ENCODE measurements at places on chromosomes 6 and 20. TPM values are rescaled to one million over a fixed set of nuclear protein-coding genes. Genes with fewer than 3 reads are reported as not detected.

GRCh38 chr20:29443819-29444218 lies 1813.6 kb upstream of the DEFB115 start:
- DNase-seq, result no peak

The ECT2L gene
- polyA plus RNA-seq, result not detected

The GPX5 gene
- not detected for polyA plus RNA-seq

GRCh38 chr6:43033496-43034189 lies 12.2 kb downstream of the RRP36 start:
- no peak for DNase-seq

DNA sequence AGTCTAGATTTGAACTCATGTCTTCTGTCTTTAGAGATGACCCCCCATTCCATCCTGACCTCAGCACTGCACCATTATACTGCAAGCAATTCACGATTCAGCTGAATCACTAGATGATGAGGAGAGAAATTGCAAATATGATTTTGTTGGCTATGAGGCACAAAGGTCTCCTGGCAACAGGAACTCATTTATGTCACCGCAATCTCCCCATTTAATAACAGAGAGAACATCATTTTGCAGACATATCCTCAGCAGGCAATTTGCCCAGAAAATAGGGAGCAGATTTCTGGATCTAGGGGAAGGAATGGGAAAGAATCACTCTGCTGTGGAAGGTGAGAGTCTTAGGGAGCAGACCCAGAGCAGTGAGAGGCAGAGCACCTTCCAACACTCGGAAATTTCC lies 303.0 kb downstream of the PAX1 start:
- no peak for DNase-seq

GRCh38 chr20:1378735-1379125 lies 14.1 kb downstream of the FKBP1A start:
- DNase-seq, result no peak

DNA sequence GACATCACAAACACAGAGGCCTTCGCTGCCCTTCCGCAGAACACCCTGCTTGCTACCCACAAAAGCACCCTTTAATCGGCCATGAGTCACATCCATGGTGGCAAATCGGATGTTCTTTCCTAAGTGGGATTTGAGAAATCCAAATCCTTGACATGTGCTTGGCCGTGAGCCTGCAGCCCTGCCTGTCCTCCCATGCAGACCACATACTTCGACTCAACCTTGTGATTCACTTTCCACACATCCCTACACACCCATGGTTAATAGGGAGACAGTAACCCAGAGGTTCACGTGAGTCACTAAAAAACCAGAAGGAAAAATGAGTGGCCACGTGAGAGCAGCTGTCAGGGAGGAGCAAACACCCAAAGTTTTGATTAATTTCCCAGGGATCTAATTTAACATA lies 19.4 kb downstream of the RAMACL start:
- DNase-seq, result no peak

GRCh38 chr6:127177923-127178231 lies 59.4 kb downstream of the RSPO3 start:
- DNase-seq, result no peak

DNA sequence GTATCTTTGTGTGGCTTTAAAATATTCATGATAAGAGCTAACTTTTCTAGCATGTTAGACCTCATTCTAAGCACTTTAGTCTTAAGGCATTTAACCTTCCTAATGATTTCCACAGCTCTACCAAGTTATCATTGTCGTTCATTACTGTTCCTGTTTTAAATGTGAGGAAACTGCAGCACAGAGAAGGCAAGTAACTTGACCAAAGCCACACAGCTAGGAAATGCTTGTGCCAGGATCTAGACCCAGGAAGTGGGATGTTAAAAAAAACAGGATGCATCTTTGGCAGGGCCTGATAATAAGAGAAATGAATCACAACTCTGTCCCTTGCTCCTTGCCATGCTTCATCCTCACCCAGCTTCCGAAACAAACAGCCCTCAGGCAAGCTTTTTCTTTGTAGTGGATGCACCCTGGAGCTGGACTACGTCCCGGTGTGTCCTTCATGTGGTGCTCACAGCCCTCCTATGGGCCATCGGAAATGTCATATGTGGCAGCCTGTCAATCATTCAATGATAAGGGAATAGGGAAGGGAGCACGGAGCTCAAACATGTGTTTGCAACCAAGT lies 196.9 kb upstream of the RREB1 start:
- DNase-seq, result no peak

DNA sequence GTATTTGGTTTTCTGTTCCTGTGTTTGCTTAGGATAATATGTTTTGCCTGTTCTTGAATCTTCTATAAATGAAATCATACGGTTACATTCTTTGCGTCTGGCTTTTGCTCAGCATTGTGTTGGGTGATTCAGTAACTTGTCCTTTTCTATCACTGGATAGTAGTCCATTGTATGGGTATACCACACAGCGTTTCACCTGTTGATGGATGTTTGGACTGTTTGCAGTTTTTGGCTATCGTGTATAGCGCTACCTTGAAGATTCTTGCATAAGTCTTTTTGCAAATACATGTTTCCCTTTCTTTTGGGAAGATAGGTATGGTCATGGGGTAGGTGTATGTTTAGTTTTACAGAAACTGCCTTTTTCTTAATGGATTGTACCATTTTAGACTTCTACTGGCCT lies 9.5 kb downstream of the MYBL2 start:
- no peak for DNase-seq

The MYL9 gene
- polyA plus RNA-seq, result 2.7 TPM

DNA sequence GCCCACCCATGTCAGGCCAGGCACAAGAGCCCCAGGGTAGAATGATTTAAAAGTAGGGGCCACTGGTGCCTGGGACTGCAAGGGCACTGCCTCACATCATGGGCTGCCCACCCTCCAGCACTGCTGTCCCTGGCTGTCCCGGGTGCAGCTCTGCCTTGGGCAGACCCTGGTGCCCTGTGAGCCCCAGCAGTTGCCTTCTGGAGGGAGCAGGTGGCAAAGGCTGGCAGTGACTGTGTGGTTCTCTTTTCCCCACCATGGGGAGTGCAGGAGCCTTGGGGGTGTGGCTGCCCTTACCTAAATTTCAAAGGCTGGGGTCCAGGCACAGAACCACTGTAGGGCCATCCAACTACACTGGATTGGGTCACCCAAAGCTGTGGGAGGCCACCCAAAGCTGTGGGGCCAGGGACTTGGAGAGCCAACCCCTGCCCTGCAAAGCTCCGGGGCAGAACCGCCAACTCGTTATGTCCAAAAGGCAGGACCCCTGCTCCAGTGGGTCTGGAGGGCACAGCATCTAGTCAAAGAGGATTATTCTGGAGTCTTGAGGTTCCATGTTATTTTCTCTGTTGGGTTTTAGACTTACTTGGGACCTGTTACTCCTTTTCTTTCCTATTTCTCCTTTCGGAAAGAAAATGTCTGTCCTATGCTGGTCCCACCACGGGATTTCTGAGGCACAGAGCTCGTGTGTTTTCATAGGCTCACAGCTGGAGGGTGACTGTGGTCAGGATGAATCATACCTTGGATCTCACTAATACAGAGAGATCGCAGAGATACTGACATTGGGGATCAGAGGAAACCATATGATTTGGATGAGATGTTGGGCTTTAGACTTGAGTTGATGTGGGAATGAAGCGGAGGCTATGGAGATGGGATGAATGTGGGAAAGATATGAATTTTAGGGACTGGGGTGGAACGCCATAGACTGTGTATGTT lies 65.3 kb downstream of the RAMACL start:
- DNase-seq, result no peak

DNA sequence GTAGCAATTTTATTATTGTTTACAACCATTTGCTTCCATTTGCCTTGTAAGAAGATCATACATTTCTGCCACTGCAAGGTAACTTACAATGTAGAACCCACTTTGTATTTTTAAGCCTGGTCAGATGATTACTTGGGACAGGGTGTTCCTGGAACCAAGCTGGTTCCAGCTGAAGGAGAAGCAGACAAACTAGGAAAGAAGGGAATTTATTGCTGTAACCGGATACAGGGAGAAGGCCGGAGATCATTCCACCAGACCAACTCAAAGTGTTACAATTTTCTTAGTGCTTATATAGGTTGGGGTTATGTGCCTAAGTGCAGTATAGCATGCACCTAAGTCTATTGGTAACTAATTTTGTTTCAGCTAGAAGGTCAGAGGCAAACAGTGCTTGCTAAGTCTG lies 104.4 kb downstream of the MANEA start:
- no peak for DNase-seq

The NDRG3 gene
- 50.3 TPM for polyA plus RNA-seq

DNA sequence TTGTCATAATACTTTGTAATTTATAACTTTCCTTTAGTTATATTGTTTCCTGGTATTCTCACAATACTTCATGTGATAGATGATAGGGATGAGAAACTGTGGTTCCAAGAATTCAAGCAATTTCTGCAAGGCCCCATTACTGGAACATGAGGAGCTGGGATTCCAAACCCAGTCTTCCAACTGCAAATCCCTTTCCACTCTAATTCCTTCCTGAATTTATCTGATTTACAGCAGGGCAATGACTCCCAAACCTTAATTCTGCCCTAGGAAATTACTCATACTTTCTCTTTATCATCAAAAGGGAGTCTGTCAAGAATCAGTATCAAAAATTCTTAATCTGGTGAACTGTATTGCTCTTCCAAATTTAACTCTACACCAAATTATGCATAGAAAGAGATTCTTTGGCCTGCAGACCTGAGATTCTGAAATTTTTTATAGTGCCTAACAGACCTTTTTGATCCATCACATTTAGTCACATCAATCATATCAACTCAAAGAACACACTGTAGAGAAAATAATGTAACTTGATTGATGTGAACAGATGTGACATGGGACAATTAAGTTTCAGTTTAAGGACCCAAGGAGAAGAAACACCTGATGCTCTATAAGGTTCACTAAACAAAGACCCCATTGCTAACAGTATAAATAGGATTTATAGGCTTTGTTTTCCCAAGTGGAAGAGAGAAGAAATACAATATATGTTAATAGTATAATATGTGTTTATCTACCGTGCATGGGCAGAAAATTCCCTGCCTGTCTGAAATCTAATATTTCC lies 41.5 kb upstream of the GJA1 start:
- DNase-seq, result no peak

DNA sequence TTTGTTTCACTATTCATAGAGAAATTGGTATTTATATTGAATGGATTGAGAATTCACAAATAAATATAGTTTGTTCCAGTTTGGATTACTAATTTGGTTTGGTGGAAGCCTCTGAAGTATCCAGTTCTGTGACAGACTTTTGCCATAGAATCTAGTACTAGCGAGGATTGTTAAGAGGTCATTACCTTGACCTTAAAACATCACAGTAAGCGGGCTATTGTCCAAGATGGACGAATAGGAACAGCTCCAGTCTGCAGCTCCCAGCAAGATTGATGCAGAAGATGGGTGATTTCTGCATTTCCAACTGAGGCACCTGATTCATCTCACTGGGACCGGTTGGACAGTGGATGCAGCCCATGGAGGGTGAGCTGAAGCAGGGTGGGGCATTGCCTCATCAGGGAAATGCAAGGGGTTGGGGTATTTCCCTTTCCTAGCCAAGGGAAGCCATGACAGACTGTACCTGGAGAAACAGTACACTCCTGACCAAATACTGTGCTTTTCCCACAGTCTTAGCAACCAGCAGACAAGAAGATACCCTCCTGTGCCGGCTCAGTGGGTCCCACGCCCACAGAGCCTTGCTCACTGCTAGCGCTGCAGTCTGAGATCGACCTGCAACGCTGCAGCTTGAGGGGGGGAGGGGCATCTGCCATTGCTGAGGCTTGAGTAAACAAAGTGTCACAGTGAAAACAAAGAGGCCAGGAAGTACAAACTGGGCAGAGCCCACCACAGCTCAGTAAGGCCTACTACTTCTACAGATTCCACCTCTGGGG lies 66.4 kb upstream of the NEDD9 start:
- no peak for DNase-seq

GRCh38 chr6:75842191-75842590 lies 93.2 kb downstream of the MYO6 start:
- DNase-seq, result no peak

DNA sequence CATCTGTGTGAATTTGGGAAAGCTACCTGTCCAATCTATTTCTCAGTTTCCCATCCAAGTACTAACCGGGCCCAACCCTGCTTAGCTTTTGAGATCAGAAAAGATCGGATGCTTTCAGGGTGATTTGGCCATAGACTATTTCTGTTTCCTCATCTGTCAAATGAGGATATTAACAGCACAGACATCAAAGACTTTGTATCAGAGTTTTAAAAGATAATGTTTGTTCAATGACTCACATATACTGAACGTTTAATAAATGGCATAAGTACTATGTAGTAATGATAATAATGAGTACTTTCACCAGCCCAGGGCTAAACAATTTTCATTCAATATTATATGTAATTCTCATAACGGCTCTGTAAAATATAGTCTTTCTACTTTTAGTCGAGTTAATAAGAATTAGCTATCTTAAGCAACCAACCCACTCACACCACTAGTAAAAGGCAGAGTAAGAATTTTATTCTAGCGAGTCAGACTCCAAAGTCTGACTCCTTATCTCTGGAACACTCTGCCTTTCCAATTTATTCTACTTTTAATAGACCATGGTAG lies 216.5 kb downstream of the ARHGAP18 start:
- DNase-seq, result no peak
